ENCODE measurements at places on chromosomes 12 and 14. TPM values are rescaled to one million over a fixed set of nuclear protein-coding genes. Genes with fewer than 3 reads are reported as not detected.

GRCh38 chr12:24034160-24034559 lies 84.7 kb upstream of the SOX5 start:
- H3K4me3 ChIP-seq: no peak overlapping the region
- no peak overlapping the region for H3K27ac ChIP-seq
- no peaks in the 10 kb centered on the region for H3K27me3 ChIP-seq
- H3K4me1 ChIP-seq: no peaks in the 10 kb centered on the region

- no peak overlapping the region for H3K4me3 ChIP-seq
- H3K4me1 ChIP-seq: no peaks in the 10 kb centered on the region
- no peaks in the 10 kb centered on the region for H3K27me3 ChIP-seq
- DNase-seq: no peak
- no peaks in the 10 kb centered on the region for H3K36me3 ChIP-seq
Observed at GRCh38 chr12:90029317-90029716, 320.7 kb upstream of the ATP2B1 start.

GRCh38 chr14:73741876-73742519 lies 27.8 kb upstream of the PNMA1 start:
- no peaks in the 10 kb centered on the region for H3K27me3 ChIP-seq
- peaks cover 19% of the 10 kb centered on the region for H3K36me3 ChIP-seq

The LMO3 gene
- 8.2 TPM for total RNA-seq

The FMNL3 gene
- total RNA-seq: 9.0 TPM
